ENCODE measurements at places on chromosomes 7 and 10. TPM values are rescaled to one million over a fixed set of nuclear protein-coding genes. Genes with fewer than 3 reads are reported as not detected.

The ELFN1 gene
- total RNA-seq = 0.27 TPM

The GHITM gene
- total RNA-seq = 107 TPM

The GIMAP2 gene
- 4.7 TPM for total RNA-seq

- peak; percentile 54 for DNase-seq
- no peaks in the 10 kb centered on the region for H3K36me3 ChIP-seq
- H3K4me3 ChIP-seq = no peak overlapping the region
- H3K27me3 ChIP-seq = peaks cover 1% of the 10 kb centered on the region
These were observed 123.3 kb downstream of the AOAH start for GRCh38 chr7:36600869-36601530.

- DNase-seq = no peak
- peaks cover 41% of the 10 kb centered on the region for H3K27me3 ChIP-seq
- no peaks in the 10 kb centered on the region for H3K36me3 ChIP-seq
- no peaks in the 10 kb centered on the region for H3K4me1 ChIP-seq
- no peak overlapping the region for H3K4me3 ChIP-seq
- no peak overlapping the region for H3K27ac ChIP-seq
These were observed 14.0 kb upstream of the PODXL start for GRCh38 chr7:131570401-131570800.

DNA sequence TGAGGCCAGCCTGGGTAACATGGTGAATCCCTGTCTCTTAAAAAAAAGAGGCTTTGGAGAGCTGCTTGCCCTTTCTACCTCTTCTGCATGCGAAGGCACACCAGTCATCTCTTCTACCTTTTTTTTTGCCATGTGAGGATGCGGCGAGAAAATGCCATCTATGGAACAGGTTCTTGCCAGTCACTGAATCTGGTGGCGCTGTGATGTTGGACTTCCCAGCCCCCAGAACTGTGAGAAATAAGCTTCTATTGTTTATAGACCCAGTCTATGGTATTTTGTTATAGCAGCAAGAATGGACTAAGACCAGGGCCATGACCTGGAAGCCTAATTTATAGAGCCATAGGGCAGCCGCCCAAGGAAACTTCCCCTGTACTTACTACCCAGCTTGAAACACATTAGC is 112.9 kb downstream of the HIP1 start:
- no peak overlapping the region for H3K27ac ChIP-seq
- no peak overlapping the region for H3K4me3 ChIP-seq
- H3K27me3 ChIP-seq = no peaks in the 10 kb centered on the region
- DNase-seq = no peak
- H3K36me3 ChIP-seq = no peaks in the 10 kb centered on the region

- no peak for DNase-seq
- peaks cover 26% of the 10 kb centered on the region for H3K4me1 ChIP-seq
- H3K4me3 ChIP-seq = no peak overlapping the region
- H3K27ac ChIP-seq = no peak overlapping the region
- no peaks in the 10 kb centered on the region for H3K36me3 ChIP-seq
These were observed 25.5 kb downstream of the MTURN start for GRCh38 chr7:30160329-30160728.

- peaks cover 42% of the 10 kb centered on the region for H3K4me1 ChIP-seq
- no peak for DNase-seq
- H3K36me3 ChIP-seq = no peaks in the 10 kb centered on the region
- no peak overlapping the region for H3K4me3 ChIP-seq
- no peaks in the 10 kb centered on the region for H3K27me3 ChIP-seq
These were observed 14.8 kb upstream of the AKR1C3 start for GRCh38 chr10:5079306-5079830.

- no peak for DNase-seq
- H3K36me3 ChIP-seq = peaks cover 4% of the 10 kb centered on the region
- no peak overlapping the region for H3K4me3 ChIP-seq
- H3K27ac ChIP-seq = no peak overlapping the region
These were observed 21.4 kb downstream of the FOXK1 start for GRCh38 chr7:4703532-4703931.

- no peaks in the 10 kb centered on the region for H3K4me1 ChIP-seq
- peaks cover 25% of the 10 kb centered on the region for H3K27me3 ChIP-seq
- no peak overlapping the region for H3K27ac ChIP-seq
These were observed 103.6 kb downstream of the VIPR2 start for GRCh38 chr7:159040912-159041711.

DNA sequence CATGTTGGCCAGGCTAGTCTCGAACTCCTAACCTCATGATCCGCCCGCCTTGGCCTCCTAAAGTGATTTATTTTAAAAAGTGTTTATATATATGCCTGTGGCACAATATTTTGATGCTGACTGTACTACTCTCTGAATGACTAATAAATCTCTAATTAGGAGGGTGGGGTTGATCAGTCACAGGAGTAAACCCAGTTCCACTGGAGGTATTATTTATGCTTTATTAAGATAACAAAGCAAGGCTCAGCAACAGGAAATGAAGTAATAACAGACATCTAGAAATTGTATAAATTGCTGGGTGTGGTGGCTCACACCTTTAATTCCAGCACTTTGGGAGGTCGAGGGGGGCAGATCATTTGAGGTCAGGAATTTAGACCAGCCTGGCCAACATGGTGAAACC is 26.0 kb upstream of the MCU start:
- no peak overlapping the region for H3K27ac ChIP-seq
- H3K36me3 ChIP-seq = no peaks in the 10 kb centered on the region
- peak; percentile 33 for DNase-seq
- H3K4me3 ChIP-seq = no peak overlapping the region
- H3K27me3 ChIP-seq = no peaks in the 10 kb centered on the region
- H3K4me1 ChIP-seq = peaks cover 18% of the 10 kb centered on the region

- H3K36me3 ChIP-seq = peaks cover 7% of the 10 kb centered on the region
- no peak overlapping the region for H3K27ac ChIP-seq
- DNase-seq = no peak
- H3K4me1 ChIP-seq = no peaks in the 10 kb centered on the region
- H3K27me3 ChIP-seq = no peaks in the 10 kb centered on the region
These were observed 153.3 kb downstream of the ZMYND11 start for GRCh38 chr10:288316-289200.

Measured in Calu3 (cell line).